ENCODE measurements at places on chromosomes 16 and 17.
A peak's percentile ranks its signal among the peaks of the same experiment; 100 is the strongest.

- no peak for DNase-seq
Measured at GRCh38 chr17:4944163-4944553, 4.1 kb downstream of the RNF167 start.

DNA sequence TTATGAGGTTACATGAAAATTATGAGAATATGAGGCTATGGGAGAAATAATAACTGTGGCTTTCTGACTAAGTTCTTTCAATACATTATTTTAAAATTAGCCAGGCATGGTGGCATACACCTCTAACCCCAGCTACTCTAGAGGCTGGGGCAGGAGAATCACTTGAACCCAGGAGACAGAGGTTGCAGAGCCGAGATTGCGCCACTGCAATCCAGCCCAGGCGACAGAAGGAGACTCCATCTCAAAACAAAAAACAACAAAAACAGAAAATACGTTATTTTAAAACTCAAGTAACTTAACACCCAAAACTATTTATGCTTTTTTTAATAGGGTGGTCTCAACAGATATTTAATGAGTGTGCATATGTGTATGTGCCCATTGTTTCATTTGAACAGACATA lies 2.4 kb upstream of the RFFL start:
- no peak for DNase-seq

- DNase-seq, result no peak
Measured at GRCh38 chr16:732936-733335, 6.0 kb downstream of the HAGHL start.

GRCh38 chr16:53429221-53429943 lies 4.9 kb upstream of the RBL2 start:
- peak; percentile 48 for DNase-seq

DNA sequence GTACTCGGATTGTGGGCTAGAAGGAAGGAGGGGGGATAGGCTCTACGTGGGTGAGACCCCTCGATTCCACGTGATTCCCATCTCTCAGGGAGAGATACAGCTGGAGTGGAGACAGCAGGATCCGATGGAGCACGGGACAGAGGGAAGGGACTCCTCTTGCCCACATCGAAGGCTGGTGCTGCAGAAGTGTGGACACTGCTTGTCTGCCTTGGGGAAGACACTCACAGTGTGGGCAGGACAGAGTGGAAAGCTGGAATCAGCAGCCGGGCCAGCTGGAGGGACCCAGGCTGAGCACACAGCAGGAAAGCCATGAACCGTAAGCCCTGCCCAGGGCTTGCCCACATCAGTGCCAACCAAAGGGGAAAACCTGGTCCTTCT lies 42.1 kb upstream of the RPH3AL start:
- DNase-seq, result no peak

DNA sequence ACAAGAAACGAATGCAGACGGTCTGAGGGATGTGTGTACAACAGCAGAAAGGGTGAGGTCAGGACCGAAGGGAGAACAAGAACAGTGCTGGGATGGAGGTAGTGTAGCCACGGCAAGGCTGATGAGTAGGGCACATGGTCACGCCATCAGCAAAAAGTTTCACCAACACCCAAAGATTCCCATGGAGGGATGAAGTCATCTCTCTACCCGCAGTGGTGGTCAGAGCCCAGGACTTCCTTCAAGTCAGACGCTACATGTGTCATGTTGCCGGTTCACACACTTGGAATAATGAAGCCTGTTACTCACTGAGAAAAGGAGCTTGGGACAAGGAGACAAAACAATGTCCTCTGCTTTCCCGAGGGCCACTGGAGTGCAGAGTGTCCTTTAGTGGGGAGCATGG lies 79.7 kb downstream of the SALL1 start:
- no peak for DNase-seq

All from SK-N-SH (cell line).